NCI-H524 (cell line): ENCODE measurements at places on chromosomes 1 and 21.

GRCh38 chr1:206472454-206472853, 2.2 kb downstream of the IKBKE start:
- DNase-seq = no peak

- no peak for DNase-seq
Observed at GRCh38 chr1:50877641-50878040, 82.4 kb downstream of the FAF1 start.

DNA sequence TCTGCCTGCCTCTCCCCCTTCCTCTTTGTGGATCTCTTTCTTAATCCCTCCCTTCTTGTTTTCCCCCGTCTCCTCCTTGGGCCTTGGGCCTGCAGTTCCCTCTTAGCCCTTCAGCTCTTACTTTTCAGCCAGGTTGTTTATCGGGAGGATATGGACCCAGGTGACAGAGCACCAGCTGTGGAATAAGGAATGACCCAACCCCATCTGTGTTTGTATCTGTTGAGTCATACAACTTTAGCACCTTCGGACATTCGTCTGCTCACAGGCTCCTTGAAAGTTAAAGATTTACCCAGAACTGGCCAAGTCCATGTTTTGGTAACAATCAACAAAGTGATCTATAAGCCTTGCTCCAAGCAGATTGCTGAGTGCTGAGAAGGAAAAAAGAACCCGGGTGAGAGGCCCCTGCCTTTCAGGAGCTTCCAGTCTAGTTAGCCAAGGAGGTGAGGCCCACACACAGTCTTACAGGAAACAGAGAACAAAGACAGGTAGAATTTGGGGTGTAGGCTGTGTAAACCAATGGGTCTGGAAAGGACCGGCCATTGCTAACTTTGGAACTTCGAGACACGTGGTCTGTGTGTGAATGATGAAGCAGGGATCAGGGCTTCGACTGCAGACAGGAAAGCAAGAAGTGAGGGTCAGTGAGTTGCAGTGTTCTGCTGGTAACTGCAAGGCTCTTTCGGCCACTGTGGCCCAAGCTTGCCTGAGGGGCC, 66.7 kb upstream of the F3 start:
- no peak for DNase-seq

DNA sequence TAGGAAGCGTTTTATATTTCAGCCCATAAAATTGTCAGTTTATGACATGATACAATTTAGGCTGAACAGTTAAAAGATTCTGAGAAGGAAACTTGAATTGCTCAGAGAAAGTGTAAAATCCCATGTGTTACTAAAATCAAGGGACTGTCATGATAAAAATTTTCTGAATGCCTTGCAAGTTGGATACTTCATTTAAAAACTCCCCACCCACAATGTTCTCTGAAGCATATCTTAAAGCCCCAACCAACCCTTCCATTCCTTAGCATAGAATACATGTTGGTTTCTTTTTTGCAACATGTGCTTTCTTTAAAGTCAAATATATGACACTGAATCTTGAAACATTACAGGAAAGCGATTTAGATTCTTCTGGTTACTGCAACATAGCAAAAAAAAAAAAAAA, 97.4 kb downstream of the MRPL39 start:
- no peak for DNase-seq

DNA sequence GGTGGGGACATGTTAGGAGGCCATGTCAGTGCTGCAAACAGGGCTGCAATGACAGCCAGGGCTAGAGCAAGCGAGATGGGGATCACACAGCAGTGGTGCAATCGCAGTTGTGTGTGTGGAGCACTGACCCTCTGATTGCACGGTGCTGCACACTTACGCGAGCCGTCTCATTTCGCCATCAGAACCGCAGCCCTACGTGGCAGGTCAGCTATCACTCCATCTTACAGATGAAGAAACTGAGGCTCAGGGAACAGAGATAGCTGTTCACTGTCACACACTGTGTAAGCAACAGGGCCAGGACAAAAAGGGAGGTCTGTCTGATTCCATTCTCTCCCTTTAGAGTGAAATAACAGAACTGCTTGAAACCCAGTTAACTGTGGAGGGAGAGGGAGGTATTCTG, 104.8 kb upstream of the SLC45A1 start:
- no peak for DNase-seq
